ENCODE measurements at places on chromosomes 2 and 18.

DNA sequence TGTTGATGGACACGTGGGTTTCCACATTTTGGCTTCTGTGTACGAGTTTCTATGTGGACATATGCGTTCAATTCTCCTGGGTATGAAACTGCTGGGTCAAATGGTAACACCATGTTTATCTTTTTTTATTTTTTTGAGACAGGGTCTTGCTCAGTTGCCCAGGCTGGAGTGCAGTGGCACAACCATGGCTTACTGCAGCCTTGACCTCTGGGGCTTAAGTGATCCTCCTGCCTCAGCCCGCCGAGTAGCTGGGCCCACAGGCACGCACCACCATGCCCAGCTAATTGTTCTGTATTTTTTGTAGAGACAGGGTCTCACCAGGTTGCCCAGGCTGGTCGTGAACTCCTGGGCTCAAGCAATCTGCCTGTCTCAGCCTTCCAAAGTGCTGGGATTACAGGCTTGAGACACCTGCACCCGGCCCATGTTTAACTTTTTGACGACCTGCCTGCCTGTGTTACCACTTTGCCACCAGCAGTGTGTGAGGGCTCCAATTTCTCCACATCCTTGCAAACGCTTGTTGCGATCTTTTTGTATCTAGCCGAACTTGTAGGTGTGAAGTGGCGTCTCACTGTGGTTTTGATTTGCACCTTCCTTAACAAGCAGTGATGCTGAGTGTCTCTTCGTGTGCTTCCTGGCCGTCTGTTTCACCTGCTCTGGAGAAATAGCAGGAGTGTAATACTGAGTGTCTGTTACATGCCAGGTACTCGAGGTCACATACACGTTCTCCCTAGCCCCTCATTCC lies 6.9 kb downstream of the HSBP1L1 start:
- DNase-seq: no peak

DNA sequence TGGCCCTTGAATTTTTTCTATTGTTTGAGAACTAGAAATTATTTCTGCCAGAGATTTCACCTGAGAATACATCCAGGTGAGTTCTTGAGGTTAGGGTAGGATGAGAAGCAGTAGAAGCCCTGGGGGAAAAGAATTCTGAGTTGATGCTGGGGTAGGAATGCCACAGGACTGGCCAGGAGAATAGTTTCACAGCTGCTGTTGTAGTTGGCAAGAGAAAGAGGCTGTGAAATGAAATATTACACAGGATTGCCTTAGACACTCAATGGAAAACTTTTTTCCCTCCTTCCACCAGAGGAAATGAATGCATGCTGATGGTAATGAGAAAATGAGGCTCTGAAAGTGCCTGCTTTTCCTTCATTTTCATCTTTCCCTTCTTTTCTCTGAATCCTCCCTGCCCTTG lies 54.6 kb downstream of the PRKCE start:
- no peak for DNase-seq

DNA sequence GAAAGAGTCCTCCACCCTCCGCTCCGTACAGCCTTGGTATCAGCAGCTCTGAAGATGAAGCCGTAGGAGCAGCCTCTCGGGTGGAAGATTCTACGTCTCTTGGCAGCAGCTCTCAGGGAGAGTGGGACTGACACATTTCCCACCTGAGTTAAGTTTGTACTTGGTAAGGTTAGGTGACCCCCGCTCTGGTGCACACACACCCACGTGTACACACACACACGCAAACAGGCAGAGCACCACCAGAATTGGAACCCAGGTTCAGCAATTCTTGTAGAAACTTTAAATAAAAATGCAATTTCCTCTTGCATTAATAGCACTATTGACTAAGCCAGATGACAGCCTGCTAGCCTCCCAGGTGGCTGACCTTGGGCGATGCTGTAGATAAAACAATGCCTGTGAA lies 111.5 kb downstream of the MBP start:
- DNase-seq: no peak

DNA sequence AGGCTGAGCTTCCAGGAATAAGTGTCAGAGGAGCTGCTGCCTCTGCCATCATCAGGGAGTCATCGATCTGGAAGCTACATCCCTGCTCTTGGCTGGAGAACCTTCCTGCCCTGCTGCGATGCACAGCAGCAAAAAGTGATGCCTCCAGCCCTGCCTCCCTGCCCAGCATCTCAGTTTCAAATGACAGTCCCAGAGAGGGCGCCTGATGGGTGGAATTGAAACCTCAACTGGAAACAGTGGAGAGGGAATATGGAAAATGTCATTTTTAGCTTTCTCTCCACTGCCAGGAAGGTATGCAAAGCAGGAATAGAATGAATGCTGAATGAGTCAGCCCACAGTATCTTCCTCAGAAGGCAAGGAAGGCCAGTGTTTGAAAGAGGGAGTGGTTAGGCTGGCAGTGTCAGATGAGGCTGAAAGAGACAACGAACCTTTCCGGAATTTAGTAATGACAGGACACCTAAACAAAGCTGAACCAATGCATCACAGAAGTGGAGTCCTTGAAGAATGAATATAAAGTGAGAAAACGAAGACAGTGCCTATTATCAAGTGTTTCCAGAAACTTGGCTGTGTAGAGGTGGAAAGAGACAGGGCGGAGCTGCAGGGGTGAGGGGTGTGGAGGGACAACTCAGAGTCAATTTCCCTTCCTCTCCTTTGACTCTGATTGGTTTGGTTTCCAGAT lies 153.9 kb upstream of the NDUFV2 start:
- no peak for DNase-seq

DNA sequence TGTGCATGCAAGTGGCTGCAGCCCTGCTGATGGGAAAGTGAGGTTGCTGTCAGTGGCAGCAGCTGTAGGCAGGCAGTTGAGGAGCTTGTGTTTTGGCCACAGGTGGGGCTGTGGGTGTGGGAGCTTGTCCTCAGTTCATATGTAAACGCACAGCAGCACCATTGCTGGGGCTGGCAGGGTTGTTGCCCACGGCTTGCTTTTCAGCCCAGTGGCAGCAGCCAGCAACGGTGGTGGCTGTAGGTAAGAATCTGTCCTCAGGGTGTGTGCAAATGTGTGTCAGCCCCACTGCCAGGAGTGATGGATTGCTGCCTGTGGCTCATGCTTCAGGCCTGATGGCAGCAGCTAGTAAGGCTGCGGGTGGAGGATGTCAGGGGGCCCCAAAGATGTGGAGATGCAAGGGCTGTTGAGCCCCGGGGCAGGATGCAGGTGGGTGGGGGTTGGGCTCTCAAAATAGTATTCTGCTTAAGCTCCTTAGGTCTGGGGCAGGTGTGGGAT lies 141.3 kb upstream of the THUMPD2 start:
- DNase-seq: no peak

DNA sequence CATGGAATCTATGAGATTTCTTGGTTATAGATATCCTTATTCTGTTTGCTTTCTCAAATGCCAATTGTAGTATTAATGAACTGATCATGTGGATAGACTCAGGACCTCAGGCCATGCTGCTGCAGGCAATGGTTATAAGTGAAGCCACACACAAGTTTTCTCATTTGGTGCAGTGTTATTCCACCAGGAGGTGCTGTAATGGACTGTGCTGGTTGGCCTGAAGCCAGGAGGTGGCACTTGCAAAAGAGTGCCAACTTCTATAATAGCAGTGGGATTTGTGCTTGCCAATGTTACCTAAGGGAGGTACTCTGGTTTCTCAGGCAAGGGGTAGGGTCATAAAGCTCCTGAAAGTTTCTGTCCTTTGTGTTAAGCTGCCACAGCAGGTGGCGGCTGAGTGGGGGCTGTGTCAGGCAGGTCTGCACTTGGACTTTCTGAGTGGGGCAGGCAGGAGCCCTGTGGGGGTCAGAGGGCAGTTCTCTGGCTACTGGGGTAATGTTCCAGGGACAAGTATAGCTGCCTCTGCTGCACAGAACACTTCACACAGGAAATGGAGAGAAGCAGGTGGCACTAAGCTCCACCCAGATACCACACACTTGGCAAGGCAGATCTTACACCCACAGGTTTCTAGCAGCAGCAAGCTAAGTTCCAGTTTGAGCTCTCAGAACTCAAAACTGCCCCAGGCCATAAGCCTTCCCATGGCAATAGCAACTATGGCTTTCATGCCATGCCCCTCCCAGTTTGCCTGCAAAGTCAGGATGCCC lies 352.6 kb upstream of the CWC22 start:
- no peak for DNase-seq

GRCh38 chr18:650428-650858 lies 7.0 kb upstream of the TYMS start:
- DNase-seq: no peak

GRCh38 chr18:13796515-13796914 lies 27.4 kb upstream of the MC5R start:
- DNase-seq: no peak

DNA sequence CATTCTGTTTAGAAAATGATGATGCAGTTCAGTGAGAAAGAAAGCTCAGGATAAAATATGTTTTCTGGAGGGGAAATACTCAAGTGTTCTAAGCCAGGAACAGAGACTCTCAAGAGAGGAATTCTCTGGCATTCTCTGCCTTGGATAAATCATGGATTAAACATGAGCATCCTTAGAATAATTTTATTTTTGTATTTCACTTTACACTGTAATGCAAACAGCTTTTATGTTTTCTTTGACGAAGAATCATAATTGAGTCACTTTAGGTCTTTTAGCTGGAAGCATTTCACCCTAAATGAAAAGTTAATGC lies 11.1 kb downstream of the GDF7 start:
- DNase-seq: no peak

- DNase-seq: no peak
These were observed 32.0 kb downstream of the ANKMY1 start for GRCh38 chr2:240525802-240526201.

DNA sequence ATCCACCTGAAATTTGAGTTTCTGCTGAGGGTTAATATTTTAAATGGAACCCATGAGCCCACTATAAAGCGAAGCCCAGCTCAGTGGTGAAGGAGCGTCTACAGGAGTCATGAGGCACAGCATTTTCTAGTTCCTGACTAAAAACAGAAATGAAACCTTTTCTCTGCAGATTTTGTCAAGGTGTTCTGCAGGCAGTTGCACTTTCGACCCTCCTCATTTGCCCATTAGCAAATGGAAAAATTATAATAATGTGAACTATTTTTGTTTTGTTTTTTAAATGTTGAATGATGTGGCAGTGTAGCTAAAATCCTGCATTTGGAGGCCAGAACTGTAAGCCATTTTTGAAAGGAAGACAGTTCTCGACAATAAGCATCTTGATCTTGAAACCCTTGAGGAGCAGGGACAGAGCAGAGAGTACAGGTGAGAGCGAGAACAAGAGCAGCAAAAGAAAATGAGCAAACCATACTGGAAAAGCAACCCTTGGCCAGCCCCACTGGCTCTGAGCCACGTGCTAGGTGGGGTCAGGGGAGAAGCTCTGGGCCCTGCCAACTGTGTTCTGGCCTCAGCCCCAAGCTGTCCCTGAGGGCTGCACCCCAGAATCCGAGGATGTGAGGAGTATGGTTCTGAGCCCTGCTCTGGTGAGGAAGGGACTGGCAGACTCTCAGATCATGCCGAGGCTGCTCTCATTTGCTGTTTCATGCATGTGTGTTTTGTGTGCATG lies 26.4 kb upstream of the COPS8 start:
- no peak for DNase-seq

DNA sequence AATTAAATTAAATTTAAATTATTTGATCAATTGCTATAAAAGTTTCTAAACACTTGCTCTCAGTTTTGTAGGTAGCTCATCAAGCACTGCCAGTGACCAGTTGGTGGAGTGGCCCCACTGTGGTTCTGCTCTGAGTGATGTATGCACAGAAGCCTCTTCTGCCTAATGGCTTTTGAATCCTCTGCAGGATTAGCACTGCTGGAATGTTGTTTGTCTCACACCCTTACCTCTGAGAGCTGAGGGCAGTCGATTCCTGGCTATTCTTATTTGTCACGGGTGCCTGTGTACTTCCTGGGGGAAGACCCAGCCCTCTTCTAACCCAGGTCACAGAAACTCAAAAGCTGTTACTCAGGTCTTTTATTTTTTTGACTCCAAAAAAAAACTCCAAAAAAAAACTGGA lies 9.5 kb downstream of the CAPN14 start:
- DNase-seq: no peak

GRCh38 chr2:118811514-118812115 lies 35.8 kb downstream of the EN1 start:
- DNase-seq: no peak

- no peak for DNase-seq
These were observed at the start of gene DAPL1 for GRCh38 chr2:158795195-158795924. Gene DAPL1 (plus strand): TSS chr2:158795317. CDS start chr2:158795373, 56 bp downstream.

- DNase-seq: peak; percentile 27
These were observed 2.4 kb upstream of the ADCYAP1 start for GRCh38 chr18:902229-902628.

DNA sequence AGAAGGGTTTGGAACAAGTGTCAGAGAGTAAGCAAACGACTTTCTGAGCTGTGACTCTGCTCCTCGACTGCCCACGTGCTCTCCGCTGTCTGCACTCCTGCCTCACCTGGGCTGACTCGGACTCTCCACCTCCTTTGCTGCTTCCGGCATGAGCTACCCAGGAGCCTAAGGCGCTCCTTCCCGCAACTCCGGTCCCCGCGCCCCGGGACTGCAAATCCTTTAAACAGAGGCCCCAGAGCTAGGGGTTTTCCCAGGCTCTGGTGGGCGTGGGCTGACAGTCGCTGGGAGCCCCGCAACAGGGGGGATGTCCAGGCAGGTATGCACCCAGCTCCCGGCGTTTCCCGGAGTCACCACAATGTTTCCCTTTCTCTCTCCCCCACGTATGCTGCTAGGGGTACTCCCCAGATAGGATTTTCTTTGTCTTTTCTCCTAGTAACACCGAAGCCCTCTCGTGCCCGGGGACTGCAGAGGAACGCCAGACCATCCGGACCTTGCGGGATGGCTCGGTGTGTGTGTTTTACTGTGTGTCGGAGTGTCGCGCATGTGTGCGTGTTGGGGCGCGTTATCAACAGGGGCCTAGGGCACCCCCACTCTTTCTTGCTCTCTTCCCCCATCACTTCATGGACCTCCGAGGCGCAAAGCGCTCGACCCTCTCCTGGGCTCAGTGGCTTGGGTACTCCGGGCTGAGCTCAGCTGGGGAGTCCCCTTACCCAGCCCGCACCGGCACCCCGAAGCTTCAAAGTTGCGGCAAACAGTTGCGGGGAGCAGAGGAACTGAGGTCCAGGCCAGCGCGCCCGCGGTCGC lies 691 bp upstream of the THSD7B start:
- DNase-seq: no peak

GRCh38 chr2:101012706-101013181 lies 10.7 kb downstream of the RPL31 start:
- no peak for DNase-seq

DNA sequence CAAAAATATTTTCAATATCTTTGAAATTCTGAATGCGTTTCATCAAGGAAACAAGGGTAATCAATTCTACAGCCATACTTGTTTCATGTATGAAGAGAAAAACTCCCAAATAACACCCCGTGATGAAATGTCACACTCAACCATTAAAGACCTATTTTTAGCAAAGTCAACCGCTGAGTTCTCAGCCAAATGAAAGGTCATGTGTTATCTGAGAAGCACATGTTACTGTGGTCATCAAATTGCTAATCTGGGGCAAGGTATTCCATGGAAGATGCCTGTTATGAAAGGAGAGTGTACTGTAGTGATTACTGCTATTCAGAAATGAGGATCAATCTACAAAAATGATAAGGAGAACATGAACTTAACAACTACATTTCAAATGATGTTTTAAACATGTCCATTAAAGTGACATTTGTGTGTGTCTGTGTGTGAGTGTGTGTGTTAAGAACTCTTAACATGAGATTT lies 126.7 kb downstream of the BCL2 start:
- no peak for DNase-seq

All from frontal cortex (tissue), 4 donors.